ENCODE measurements at places on chromosomes 2 and 18. TPM values are rescaled to one million over a fixed set of nuclear protein-coding genes. Genes with fewer than 3 reads are reported as not detected.

- DNase-seq = no peak
These were observed 16.2 kb upstream of the MALT1 start for GRCh38 chr18:58654896-58655614.

DNA sequence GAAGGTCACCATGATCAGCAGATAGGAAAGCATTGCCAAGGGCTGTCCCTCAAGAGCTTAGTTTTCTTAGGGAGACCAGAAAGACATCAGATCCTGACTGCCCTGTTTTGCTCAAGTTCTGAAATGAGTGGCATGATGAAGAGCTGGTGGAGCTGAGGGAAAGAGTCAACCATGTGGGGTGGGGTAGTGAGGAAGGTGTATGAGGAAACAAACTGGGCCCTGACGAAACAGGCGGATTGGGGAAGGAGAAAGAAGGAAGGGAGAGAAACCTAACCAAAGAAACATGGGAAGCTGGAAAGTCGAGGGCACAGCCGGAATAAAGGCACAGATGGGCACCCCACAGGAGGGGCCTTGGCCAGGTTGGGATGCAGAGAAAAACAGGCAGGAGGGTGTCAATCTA is 8.0 kb downstream of the TGOLN2 start:
- no peak for DNase-seq

DNA sequence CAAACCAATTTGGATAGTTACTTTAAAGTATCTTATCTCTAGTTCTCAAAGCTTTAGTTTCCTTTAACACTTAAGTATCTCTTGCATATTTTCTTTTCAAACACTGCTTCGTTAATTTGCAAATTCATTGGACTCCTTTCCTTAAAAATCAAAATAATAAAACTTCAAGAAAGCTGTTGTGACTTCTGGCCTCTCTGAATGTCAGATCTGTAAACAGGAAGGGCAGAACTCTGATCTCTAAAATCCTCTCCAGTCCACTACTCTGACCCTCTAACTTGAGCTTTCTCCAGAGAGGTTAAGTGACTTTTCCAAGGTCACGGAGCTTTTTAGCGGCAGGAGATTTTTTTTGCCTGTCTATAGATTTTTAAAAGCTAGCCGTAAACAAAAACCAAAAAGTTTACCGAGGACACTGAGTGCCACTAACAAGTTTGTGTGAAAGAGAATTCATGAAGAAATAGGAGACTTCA is 155.5 kb downstream of the TGIF1 start:
- DNase-seq = no peak

DNA sequence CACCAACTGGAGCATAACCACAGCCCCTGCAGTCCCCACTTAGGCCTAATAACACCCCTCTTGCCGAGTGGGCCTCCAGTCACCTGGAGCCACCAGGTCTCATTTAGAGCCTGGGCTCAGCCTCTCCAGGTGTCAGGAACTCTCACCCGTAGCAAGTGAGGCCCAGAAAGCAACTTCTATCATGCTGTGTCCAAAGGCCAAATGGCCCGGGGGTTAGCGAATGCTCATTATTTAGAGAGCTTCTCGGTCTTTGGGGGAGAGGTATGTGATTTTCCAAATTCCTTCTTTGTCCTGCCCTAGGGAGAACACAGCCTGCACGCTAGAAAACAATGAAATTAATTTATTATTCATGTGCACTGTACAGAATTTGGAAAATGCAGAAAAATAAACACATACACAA is 109.9 kb upstream of the PTPRM start:
- no peak for DNase-seq

GRCh38 chr2:216210701-216211540 is 101.8 kb downstream of the XRCC5 start:
- DNase-seq = no peak

Gene PER2
- 13.4 TPM for total RNA-seq

Gene CYTIP
- total RNA-seq = 231 TPM

Data from CD4-positive, alpha-beta memory T cell (primary cell).